Hepatic stellate cell (primary cell): ENCODE measurements at places on chromosomes 6 and 20.
A peak's percentile ranks its signal among the peaks of the same experiment; 100 is the strongest.

DNA sequence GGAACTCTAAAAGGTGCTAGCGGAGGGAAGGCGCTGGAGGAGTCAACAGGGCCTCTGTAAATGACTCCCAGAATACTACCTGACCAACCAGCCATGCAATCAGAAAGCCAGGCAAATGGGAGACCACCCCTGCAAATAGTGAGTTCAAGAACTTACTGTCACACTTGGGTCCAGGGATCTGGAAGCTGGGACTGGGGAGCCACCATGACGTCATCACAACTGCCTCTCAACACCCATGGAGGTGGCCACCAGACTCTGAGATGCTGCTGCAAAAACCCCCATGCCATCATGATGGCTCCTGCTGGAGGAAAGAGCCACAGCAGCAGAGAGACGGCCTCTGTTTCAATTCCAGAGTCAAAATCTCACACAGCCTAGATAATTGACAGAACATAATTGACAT, 8.5 kb upstream of the PDYN start:
- no peak for DNase-seq

- DNase-seq: no peak
These were observed 207.4 kb upstream of the RAB32 start for GRCh38 chr6:146336191-146336590.

- no peak for DNase-seq
These were observed 452.7 kb downstream of the PREX1 start for GRCh38 chr20:48374991-48375595.

DNA sequence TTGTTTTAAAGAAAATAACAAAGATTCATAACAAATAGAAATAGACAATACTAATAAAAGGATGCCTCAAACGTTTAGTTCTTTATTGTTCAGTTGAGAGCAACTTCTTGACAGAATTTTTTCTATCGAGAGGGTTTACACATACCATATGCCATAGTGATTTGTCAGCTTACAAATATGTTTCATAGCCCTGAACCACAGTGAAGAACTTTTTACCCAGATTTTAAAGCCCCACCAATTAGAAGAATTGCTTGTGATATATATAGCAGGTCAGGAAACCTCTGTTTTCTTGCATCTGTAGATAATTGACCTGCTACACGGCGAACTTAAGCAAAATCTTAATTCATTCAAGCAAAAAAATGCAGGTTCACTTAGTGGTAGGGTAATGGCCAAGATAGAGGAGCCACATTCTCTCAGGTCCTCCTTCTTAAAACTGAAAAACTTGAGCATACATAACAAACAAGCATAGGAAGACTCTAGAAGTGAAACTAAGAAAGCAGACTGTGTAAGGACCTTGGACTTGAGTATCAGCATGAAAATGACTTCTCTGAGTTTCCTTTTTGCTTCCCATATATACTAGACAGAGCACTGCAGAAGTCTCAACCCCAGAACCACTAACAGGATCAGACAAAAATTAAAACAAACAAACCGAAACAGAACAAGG, 39.5 kb downstream of the CRISP1 start:
- DNase-seq: no peak

DNA sequence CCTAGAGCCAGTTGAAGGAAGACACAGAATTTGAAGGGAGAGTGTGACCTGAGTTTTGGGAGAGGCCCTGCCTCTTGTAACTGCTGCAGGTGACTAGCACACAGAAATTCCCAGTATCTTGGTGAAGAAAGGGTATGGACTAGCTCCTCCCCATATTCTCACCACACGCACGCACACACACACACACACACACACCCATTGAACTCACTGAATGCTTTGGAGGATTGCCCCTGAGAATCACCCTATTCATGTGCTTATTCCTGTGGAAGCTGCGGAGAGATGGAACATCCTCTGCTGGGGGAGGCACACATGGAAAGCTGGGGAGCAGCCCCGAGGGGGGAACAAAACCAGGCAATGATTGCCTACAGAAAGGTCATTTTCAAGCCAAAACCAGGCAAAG, 6.2 kb upstream of the LMBRD1 start:
- DNase-seq: no peak

- peak; percentile 7 for DNase-seq
These were observed 122.3 kb downstream of the B3GAT2 start for GRCh38 chr6:70834520-70834919.

DNA sequence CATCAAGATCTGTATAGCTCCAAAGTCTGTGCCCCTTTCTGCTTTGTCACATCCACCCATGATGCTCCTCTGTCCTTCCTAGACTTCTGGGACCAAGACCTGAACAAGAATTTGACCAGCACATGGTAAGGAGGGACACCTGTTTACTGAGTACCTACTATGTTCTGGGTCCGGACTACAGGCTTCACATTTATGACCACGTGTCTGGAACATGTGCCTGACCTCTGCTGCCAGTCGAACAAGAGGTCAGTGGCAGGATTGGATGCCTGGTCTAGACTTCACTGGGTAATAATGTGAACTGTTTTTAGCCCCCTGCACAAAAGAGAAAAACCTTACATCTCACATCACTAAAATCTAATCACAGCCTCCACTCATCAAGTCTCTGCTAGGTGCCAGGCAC, 7.3 kb upstream of the PDYN start:
- DNase-seq: no peak
